ENCODE measurements at places on chromosomes 3 and 15.
A peak's percentile ranks its signal among the peaks of the same experiment; 100 is the strongest.

- no peak for DNase-seq
Measured at GRCh38 chr3:177571271-177571943, 374.1 kb upstream of the TBL1XR1 start.

GRCh38 chr3:48655063-48655462 lies 7.6 kb downstream of the CELSR3 start:
- DNase-seq = no peak

DNA sequence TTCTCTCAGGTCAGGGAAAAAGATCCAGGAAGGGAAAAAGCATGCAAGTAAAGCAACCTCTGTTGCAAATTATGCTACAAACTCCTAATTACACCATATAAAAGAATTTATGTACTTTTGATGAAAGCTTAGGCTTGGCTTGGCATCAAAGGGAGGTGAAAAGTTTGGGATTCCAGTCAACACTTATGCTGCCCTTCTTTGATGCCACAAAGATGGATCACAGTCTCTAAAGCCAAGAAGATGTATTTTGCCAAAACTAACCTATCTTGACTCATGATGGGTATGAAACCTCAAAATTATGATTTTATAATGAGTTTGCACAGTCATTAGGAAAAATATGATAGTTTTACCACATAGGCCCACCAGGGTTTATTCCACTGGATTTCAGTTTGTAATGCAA lies 101.0 kb upstream of the CCDC80 start:
- no peak for DNase-seq

GRCh38 chr15:33780011-33780768 lies 188.1 kb upstream of the CHRM5 start:
- no peak for DNase-seq

DNA sequence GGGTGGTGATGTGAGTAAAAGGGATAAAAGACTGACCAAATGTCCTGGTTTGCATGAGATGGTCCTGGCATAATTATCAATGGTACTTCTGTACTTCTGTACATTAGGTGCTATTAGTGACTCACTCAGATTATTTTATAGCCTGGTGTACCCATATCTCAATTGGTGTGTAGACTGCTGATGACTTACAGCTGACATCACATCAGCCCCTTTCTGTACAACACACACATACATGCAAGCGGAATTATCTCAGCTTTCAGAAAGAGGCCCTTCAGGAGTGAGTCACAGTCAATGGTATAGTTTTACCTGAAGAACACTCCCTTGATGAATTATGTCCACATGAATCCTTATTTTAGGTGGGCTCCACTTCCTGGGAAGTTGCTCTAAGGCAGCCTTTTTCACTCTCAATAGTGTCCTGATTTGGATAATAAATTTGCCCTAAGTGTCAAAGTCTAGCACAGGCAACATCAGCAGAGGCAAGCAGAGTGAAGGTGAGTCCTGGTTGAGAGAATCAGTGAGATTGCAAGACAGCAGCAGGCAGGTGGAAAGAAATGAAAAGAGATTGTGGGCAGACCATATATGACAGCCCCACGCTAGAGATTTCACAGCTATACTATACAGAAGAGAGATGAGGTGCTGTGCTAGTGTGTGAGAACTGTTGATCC lies 137.0 kb downstream of the ZPLD1 start:
- no peak for DNase-seq

DNA sequence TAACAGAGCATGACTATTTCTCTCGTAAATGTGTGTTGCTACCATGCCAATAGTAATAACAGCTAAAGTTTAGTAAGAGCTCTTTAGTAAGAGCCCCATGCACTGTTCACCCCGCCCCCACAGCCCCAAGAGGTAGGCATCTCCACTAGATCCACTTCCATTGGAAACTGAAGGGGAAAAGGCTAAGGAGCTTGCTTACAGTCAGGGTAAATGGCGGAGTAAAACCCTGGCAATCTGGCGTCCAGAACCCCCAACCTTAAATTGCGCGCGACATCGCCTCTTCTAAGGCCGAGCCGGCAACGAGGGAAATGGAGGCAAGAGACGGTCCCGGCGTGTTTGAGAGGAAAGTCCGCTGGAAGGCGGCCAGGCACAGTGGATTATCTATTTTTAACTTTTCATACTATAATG lies 654 bp upstream of the C3orf38 start:
- no peak for DNase-seq

DNA sequence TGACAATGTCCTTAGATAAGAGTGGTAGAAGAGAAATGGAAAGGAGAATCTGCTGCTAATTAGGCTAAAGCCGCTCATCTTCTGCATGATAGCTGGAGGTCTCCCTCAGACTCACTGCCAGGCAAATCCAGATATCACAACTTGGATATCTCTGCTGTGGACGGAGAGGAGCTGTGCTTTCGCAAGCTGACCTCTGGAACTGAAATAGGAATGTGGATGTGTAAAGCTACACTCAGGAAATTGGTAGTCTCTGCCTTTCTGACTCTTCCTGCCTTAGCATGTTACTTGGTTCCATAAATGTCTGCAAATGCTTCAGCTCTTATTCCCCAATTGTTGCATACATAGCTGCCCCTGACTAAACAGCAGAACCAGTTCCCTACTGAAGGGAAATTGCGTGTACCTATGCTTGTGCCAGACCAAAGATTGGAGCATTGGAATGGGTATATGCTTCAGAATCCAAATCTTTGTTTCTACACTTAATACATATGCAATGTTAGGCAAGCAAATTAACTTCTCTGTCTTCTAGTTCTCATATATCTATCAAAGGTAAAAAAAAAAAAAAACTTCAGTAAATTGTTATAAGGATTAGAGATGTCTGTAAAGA lies 74.7 kb upstream of the ROBO2 start:
- no peak for DNase-seq

DNA sequence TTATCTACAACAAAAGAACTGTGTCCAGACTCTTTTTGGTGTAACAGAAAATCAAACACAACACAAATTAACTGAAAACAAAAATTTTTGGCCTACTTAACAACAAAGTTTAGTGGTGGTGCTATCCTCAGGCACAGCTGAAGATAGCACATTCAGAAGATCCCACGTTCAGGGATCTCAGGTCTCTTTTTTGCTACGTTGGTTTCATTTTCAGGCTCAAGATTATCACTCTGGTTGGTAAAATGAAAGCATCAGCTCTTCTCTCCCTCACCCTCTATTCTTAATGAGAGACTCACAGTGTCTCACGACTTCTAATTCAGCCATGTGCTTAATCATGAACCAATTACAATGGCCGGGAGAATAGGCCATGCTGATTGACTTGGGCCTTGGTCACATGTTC lies 146.9 kb upstream of the PTPRG start:
- DNase-seq = no peak

GRCh38 chr15:48645558-48646330 lies at the start of gene FBN1:
FBN1 (minus strand) TSS chr15:48645709; CDS start chr15:48644769, 940 bp downstream.
- no peak for DNase-seq

DNA sequence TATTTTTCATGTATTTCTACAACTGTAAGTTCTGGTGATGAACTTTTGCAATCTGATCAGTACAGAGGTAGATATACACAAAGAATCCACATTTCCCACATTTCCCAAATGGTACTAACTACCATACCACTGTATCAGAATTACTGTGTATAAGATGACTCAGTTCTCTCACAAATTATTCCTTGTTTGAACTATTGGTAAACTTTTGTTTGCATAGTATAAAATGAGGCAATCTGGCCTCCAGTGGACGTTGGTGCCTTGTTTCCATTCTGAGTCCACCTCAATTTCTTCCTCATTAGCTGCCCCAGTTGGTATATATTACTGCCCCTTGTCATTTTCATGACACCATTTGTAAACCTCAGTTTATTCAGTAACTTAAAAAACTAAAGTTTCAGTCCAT lies 38.5 kb downstream of the SPTSSB start:
- no peak for DNase-seq

GRCh38 chr3:40620151-40620550 lies 95.4 kb downstream of the ZNF621 start:
- no peak for DNase-seq

DNA sequence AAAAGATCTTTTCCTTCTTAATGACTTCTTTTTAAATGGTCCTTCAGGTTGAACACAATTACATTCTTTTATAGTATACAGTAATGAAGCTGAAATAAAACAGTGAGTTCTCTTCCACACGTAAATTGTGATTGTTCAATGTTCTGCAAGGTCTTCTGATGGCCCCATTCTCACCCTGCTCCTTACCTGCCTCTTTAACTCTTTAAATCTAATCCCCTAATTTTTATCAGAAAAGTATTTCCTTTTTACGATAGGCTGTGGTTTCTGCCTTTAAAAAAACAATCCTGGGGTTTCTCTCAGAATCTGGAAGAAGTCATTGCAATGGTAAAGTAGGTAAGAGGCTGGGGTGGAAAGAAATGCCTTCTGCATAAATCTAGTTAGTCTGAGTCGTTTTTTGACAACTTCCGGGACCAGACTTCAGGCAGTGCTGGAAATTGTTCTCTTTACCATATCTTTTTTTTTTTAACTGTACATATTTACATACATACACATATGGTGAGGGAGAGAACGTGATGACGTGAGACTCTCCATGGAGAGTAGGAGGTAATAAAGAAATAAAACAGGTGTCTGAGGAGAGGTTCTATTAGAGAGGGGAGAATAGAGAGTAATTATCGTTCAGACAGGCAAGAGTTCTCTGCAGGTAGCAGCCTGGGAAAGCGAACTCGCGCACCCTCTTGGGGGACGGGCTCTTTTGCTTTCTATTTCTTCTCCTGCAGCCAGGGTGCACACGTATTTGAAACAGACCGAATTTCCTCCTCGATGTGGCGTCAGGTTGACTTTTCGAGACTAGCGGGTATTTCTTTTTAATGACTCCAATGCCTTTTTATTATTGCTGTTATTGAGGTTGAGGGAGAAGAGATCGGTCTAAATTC lies at the start of gene SIDT1:
Gene SIDT1 (plus strand): TSS at position 730 of the 872 bp plus-strand sequence. CDS start 467 bp downstream, outside the sequence.
- peak; percentile 43 for DNase-seq

- DNase-seq = no peak
Measured at GRCh38 chr15:73681063-73681462, 3.1 kb upstream of the CD276 start.

GRCh38 chr3:175212896-175213295 lies 353.8 kb downstream of the NAALADL2 start:
- no peak for DNase-seq

DNA sequence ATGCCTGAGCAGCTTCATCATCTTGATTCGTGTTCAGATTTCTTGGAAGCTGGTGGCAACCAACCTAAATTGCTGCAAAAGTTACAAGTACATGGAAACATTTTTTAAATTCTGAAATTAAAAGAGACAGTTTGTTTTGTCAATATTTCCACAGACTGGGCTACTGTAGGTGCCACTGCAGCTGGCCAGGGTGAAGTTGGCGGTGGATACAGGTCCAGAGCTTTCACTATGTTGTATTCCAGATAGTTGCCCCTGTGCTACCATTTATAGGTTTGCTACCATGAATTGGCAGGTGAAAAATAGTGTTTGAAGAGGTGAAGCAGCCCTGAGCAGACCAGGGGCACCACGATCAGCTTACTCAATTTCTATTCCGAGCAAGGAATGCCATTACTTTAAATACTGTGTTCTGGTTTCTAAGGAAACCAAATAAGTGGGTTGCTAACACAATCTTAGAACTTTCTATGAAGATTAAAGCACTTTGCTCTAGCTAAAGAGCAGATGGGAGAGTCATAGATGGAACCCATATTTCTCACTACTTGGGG lies 21.2 kb upstream of the SHC4 start:
- DNase-seq = no peak

DNA sequence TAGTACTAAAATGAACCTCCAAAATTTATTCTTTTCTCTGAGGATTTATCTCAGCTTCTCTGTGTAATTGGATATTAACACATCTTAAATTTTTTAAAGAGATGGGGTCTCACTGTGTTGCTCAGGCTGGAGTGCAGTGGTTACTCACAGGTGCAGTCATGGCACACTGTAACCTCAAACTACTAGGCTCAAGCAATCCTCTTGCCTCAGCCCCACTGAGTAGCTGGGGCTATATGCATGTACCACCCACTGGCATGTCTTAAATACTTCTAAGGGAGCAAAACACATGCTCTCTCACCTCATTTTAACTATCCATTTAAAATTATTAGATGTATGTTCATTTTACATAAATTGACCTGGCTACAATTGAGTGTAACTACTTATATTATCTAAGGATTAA lies 11.3 kb upstream of the TMEM87A start:
- DNase-seq = no peak
